K562 (cell line): ENCODE measurements at places on chromosomes 11 and 22. TPM values are rescaled to one million over a fixed set of nuclear protein-coding genes. Genes with fewer than 3 reads are reported as not detected.

- DNase-seq: no peak
These were observed 27.4 kb upstream of the MYOD1 start for GRCh38 chr11:17691976-17692375.

GRCh38 chr11:68632802-68633201 is 51.5 kb upstream of the GAL start:
- peak; percentile 64 for DNase-seq

- no peak for DNase-seq
These were observed 161.2 kb upstream of the NAV2 start for GRCh38 chr11:19551457-19551856.

DNA sequence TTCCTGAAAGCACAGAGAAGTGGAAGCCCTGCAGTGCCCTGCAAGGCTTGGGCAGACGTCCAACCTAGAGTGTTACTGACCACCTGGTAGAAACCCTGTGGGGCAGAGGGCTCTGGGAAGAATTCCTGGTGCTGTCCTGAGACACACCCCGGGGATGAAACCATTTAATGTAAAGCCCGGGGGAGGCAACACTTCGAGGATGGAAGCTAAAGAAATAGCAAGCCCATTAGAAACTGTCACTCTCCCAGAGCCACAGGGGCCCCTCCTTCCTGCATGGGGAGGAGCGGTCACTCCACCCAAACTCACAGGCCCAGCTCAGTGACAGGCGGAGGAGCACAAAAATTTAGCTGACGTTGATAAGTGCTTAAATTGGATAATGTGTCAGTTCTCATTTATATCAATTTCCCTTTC is 57.6 kb downstream of the NRXN2 start:
- DNase-seq: peak; percentile 69

DNA sequence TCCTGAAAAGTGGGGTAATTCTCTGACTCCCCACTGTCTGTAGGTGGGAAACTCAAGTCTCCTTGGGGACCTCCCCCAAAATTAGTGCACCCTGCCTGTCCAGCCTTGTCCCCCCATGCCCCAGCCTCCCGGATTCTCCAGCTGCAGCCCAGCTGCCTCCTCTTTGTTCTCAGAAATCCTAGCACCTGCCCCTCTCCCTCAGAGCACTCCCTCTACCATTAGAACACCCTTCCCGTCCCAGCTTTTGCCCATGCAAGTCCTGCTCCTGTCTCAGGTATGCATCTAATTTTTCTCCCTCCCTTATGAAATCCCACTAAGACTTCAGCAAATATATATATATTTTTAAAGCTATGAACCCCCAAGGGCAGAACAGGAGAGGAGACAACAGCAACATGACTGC is 37.3 kb downstream of the LRFN4 start:
- no peak for DNase-seq

Gene PHF21A
- 20.4 and 26.6 TPM in 2 replicates for total RNA-seq

Gene CTSW
- not detected in 2 replicates for total RNA-seq

Gene PDGFB
- total RNA-seq: 1.2 and 1.4 TPM in 2 replicates

Gene PANX3
- total RNA-seq: 0.18 and 0.42 TPM in 2 replicates

Gene ANO1
- total RNA-seq: 0.13 TPM in 1 of 2 replicates, not detected in the other

Gene SAC3D1
- 35.2 and 35.7 TPM in 2 replicates for total RNA-seq

Gene TRIM21
- total RNA-seq: 9.2 and 11.2 TPM in 2 replicates

Gene MYO18B
- total RNA-seq: 5.8 and 7.0 TPM in 2 replicates

Gene ARAP1
- total RNA-seq: 60.7 and 67.0 TPM in 2 replicates
